Cardiac muscle cell (in vitro differentiated cells and primary cell): ENCODE measurements at places on chromosomes 2 and 18. TPM values are rescaled to one million over a fixed set of nuclear protein-coding genes. Genes with fewer than 3 reads are reported as not detected.
A peak's percentile ranks its signal among the peaks of the same experiment; 100 is the strongest.

DNA sequence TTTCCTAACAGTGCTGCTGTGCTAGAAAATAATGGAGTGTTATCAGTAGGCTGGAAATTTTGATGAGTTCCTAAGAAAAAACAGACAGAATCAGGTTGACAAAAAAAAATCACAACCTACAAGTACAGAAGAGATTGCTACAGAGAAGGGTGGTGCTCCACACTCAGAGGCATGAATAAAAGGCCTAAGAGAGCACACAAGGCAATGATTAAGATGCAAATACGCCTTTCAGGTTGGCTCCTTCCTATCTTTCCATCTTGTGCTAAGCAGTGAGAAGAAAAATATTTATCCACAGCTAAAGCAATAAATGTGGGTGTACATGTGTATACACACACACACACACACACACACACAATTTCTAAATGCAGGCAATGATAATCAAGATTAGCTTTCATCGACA, 130.6 kb upstream of the UBE2E3 start:
- DNase-seq, result no peak

DNA sequence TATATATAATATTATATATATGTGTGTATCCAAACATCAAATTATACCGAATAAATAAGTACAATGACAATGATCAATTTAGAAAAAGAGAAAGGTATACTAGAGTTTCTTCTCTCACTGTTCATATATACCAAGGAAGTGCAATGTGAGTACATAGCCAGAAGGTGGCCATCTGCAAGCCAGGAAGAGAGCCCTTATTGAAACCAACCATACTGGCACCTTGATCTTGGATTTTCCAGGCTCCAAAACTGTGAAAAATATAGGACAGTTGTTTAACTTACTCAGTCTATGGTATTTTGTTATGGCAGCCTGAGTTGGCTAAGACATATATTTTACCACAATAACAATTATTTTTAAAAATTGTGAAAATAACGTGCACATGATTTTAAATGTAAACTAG, 1490.2 kb upstream of the SLC39A10 start:
- DNase-seq, result peak; percentile 61

- no peak for DNase-seq
Measured at GRCh38 chr2:212794471-212794870, 255.9 kb upstream of the ERBB4 start.

DNA sequence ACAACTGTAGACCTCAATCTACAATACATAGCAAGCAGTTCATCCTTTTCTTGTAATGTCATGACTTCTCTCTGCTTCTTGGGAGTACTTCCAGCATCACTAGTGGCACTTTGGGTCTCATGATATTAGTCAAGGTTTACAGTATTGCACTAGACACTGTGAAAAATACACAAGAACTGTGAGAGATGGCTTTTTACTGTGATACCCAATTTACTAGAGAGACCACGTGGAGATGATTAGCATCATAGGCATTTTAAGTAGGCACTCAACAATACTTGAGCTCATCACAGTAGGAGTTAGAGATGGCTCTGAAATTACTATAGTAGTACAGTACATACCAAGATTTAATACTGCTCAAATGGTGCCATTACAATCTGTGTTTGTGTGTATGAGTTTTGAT, 112.8 kb upstream of the EML6 start:
- DNase-seq, result no peak

The TUBA4B gene
- total RNA-seq, result not detected in 2 replicates

DNA sequence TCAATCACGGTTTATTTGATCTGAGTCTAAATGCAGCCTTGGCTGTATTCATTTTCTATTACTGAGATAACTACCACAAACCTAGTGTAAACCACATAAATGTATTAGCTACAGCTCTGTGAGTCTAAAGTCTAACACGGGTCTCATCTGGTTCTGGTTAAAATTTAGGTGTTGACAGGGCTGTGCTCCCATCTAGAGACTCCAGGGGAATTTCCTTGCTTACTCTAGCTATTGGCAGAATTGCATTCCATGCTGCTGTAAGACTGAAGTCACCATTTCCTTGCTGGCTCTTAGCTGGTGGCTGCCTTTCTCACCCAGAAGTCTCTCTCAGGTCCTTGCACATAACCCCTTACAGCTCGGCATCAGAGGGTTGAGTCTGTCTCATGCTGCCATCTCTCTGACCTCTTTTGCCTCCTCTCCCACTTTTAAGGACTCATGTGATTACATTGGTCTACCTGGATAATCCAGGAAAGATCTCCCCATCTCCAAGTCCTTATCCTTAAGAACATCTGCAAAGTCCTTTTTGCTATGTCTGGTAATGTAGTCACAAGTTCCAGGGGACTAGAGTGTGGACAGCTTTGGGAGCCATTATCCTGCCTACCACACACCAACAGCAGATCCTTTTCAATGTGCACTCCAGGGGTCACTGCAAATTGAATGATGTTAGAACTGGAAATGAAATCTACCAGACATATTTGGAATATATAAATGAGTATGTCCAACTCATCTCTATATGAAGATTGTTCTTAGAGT, 207.0 kb upstream of the AGAP1 start:
- peak; percentile 70 for DNase-seq

- DNase-seq, result no peak
Measured at GRCh38 chr2:41496908-41497307, 550.9 kb upstream of the PKDCC start.

The ASB18 gene
- total RNA-seq, result 0.07 TPM in 1 of 2 replicates, not detected in the other

- DNase-seq, result peak; percentile 38
Measured at GRCh38 chr18:23900994-23901393, 113.6 kb upstream of the TTC39C start.

The AQP12A gene
- not detected in 2 replicates for total RNA-seq

DNA sequence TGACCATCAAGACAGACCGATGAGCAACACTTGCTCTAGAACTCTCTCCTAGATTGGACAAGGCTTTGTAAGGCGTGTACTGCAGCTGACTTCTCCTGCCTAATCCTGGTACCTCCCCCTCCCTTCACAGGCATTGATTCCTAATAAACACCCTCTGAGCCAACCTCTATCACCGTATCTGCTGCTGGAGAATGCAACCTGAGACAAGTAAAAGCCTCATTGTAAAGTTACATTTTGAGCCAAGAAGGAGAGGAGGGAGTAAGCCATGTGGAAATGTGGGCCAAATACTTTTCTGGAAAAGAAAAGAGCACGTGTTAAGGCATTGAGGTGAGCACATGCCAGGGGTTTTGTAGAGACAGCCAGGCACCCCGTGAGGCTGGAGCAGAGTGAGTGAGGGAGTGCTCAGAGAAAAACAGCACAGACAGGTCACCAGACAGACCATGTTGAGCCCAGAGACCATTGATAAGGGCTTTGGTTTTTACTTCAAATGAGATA, 2.6 kb upstream of the WDFY1 start:
- DNase-seq, result peak; percentile 33

The FAM124B gene
- total RNA-seq, result 0.30 TPM in 1 of 2 replicates, not detected in the other

DNA sequence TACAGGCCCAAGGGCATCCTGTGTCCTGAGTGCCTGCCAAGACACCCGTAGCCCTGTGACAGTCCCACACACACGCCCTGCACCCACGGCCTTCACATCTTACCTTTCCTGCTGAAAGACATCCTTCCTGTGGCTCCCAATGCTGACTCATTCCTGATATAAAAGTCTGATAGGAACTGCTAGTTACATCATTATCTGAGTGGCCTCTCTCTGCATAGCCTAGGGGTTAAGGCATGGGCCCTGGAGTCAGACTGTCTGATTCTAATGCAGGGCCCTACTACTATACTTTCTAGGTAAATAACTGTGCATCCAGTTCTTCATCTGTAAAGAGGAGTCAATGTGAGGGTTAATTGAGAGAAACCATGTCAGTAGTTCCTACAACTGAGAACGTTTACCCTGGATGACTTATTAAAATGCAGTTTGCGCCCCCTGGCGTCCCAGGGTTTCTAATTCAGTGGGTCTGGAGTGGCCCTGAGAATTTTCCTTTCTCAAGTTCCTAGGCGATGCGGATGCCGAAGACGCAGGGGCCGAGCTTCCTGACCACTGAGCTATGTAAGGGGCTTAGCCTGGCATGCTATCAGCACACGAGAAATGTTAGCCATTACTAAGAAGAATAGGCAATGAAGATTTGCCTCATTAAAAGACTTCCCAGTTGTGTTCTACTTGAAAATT, 6.0 kb upstream of the GPR45 start:
- DNase-seq, result peak; percentile 89

DNA sequence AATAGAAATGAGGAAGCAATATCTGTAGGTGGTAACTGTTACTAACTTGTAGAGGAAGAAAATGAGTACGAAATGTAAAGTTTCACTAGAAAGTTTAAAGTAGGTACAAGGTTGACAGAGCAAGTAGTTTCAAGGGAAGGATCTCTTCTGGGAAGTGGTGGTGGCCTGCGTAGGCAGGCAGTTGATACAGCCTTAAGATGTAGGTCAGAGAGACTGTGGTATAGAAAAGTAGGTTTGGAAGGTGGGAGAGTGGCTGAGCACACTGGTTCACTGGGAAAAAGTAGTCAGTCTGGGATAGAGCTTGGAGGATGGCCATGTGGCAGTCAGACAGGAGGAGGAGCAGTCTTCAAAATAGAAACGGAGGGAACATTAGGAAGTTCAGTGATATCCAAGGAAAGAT, 23.5 kb downstream of the KDM3A start:
- DNase-seq, result no peak

DNA sequence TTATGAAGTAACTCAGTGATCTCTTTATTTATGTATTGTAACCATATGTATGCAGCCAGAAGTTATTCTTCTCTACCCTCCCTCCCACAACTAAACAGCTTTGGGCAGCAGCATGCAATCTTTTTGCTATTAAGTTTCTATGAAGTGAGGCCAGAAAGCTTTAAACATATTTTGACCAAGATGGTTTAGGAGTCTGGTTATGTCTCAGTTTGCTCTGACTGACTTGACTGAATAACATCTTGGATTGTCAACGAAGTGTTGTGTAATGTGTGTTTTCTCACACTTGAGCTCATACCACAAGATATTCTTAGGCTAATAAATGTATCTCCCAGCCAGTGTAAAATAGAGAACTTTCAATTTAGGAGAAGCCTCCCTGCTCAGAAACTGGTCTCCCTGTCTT, 104.3 kb downstream of the TTC27 start:
- peak; percentile 33 for DNase-seq

DNA sequence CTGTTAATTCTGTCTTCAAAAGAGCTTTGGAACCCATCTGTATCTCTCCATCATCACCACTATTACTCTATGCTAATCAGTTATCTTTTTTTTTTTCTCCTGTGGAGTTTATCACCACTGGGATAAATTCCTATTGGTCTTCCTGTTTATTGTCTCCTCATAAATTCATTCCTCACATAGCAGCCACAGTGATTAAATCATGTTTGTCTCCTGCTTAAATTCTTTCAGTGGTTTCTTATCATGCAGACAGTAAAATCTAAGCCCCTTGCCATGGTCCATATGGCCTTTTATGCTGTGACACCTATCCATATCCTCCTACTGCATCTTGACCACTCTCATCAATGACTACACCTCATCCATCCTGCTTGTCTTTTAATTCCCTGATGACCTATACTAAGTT, 239.8 kb upstream of the ZEB2 start:
- DNase-seq, result no peak

The C2orf66 gene
- total RNA-seq, result 0.27 TPM in 1 of 2 replicates, not detected in the other

DNA sequence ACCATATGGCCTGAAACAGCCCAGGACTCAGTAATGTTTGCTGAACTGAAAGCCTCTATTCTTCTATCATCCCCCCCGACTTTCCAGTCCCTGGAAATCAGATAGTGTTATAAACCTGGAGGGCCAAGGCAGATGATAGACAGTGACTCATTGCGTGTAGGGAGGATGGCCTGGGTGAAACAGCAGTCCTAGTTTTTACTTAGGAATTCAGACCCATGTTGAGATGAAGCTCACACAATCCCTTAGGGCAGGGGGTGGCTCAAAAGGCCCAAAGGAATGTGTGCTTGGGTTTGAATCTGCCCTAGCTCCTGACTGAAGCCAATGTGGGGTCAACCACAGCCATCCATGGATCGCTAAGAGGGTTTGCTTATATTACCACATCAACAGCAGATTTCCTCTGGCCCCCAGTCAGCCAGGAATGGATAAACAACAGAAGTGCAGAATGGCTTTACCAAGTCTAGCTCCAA, 43.9 kb upstream of the STPG4 start:
- no peak for DNase-seq

The KLHL41 gene
- total RNA-seq, result 33.1 and 56.3 TPM in 2 replicates

The RGPD4 gene
- not detected in 2 replicates for total RNA-seq

DNA sequence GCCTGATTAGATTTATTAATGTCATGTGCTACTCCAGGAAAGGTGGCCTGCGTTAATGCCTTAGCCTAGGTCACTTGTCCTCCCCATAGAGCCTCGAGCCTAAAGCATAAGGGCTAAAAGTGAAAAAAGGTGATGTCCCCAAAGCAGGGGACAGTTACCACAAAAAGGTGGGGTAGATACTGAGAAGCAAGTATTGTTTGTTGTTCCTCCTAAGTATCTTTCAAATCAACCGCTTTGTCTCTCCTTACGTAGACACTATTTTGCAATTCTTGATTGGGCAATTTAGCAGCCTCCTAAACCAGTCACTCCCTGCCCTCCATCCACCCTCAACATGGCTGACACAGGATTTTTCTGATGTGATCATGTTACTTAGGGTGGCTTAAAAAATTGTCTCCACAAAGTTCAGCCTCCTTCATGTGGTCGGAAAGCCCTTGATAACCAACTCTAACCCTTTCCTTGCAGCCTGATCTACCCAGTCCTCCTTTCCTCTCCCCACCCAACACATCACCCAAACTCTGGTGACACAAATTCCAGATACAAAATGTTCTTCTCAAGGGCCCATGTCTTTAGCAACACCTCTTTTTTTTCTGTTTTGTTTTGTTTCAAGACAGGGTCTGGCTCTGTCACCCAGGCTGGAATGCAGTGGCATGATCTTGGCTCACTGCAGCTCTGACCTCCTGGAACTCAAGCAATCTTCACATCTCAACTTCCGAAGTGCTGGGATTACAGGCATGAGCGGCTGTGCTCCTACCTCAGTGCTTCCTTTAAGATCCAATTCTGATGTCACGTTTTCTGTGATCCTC, 6.9 kb downstream of the INHA start:
- DNase-seq, result peak; percentile 85
